Stimulated activated CD8-positive, alpha-beta memory T cell treated with anti-CD3 and anti-CD28 coated beads, Interleukin-7, amount 100 ng/mL, for 1 hour (primary cell): ENCODE measurements at places on chromosomes 2 and 18.
A peak's percentile ranks its signal among the peaks of the same experiment; 100 is the strongest.

DNA sequence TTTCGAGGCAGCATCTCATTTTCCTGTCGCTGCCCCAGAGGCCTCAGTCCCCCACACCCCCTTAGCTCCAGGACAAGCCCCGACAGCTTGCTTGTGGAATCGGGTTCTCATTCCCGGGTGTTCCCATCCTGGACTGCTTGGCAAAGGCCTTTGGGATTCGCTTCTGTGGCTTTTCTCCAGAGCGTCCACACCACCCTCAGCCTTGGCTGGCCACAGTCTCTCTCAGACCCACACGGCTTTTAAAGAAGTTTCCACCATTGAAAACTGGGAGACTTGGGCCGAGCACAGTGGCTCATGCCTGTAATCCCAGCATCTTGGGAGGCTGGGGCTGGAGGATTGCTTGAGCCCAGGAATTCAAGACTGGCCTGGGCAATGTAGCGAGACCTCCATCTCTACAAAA is 2.7 kb downstream of the ESPNL start:
- no peak for DNase-seq

- no peak for DNase-seq
Observed at GRCh38 chr2:165876269-165876668, 77.3 kb downstream of the TTC21B start.

GRCh38 chr2:127671557-127672302 is 3.6 kb downstream of the LIMS2 start:
- DNase-seq = no peak

- DNase-seq = no peak
Observed at GRCh38 chr2:239258248-239258647, 142.6 kb downstream of the HDAC4 start.

- DNase-seq = no peak
Observed at GRCh38 chr2:196586511-196586991, 53.0 kb upstream of the CCDC150 start.

GRCh38 chr2:143229411-143229810 is 100.2 kb downstream of the ARHGAP15 start:
- no peak for DNase-seq

- DNase-seq = no peak
Observed at GRCh38 chr2:164560181-164560792, 61.0 kb downstream of the GRB14 start.

DNA sequence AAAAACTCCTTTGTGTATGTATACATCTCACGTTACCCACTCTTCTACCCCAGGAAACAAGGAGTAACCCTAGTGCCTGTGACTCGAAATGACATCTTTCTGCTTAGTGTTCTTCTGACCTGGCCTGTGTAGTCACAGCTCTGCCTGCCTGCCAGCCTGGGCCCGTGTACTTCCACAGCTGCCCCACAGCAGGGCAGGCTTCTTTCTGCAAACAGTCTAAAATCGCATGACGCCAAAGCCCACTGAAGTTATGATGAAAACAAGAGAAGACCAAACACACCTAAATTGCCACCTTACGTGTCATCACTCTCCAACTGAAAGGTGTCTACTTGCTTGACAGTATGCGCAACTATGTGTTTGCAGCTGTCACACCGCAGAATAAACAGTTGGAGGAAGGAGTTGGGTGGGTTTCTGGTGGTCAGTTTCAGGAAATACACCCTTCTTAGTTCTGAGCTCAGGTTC is 1.5 kb downstream of the GAREM1 start:
- DNase-seq = no peak

DNA sequence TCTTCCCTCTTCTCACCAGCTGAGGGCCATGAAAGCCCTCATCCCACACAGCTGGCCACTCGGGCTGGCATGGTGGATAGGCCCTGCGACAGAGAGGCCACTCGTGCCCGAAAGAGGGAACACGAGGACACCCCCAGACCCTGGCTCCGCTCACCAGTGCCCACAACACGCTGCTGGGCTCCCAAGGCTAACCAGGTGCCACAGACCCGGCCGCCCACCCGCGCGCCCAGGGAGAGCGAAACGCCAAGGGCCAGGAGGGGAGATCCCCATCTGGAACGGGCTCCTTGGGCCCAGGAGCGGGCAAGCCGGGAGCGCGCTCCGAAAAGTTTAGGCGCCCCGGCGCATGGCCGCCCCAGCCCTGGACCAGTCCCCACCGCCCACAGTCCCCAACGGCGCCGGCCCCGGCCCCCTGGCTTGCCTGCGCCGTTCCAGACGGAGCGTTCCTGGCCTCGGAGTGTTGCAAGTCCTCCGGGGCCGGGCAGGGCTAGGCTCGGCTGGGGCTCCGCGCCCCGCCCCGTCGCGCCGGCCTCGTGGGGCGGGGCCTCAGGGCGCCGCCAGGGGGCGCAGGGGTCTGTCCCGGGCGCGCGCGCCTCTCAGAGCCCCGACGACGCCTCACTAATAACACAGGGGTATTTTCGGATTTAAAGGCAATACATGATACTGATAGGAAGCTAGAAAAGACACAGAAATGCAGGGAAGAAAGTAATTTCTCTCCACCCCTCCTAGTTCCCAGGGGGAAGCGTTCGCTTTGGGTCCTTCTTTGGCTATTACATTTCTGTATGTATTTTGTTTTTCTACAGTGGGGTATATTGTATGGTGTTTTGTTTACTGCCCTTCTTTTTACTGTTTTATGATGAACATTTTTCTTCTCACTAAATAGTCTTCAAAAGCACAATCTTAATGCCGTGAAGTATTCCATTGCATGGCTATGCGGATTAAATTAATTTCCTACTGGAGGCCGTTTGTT is at the start of gene TMBIM1:
Gene TMBIM1, minus strand, starts transcription at position 456 of the 967 bp plus-strand sequence. CDS start 10,362 bp downstream, outside the sequence.
- peak; percentile 60 for DNase-seq

- no peak for DNase-seq
Observed at GRCh38 chr18:9851511-9851910, 34.3 kb upstream of the TXNDC2 start.
